ENCODE measurements at places on chromosomes 4 and X.

GRCh38 chr4:100836929-100837328, 319.1 kb upstream of the EMCN start:
- no peak for DNase-seq

GRCh38 chr4:143506031-143506430, 7.5 kb upstream of the SMARCA5 start:
- DNase-seq: no peak

GRCh38 chr4:151679231-151679630, 81.6 kb downstream of the GATB start:
- no peak for DNase-seq

DNA sequence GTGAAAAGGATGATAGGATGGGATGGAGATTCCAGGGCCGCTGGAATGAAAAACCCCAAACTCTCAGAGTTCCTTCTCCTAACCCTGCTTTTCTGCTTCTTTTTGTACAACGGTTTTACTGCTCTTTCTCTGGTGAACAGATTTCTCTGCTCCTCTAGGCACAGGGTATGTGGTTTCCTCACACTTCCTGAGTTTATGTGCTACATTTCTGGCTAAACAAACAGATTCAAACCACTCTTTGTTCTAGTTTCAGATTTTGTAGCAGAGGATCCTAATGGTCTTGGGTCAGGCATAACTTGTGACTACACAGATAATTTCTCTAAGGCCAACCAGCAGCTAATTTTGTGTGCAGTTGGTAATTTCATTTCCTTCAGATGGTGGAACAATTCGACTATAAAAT, 52.6 kb downstream of the OSTC start:
- DNase-seq: no peak

- no peak for DNase-seq
Observed at GRCh38 chrX:39534949-39535348, 562.8 kb downstream of the BCOR start.

GRCh38 chr4:111433441-111433840, 711.8 kb upstream of the FAM241A start:
- DNase-seq: no peak

GRCh38 chr4:699816-700580, 5.6 kb upstream of the PCGF3 start:
- no peak for DNase-seq

DNA sequence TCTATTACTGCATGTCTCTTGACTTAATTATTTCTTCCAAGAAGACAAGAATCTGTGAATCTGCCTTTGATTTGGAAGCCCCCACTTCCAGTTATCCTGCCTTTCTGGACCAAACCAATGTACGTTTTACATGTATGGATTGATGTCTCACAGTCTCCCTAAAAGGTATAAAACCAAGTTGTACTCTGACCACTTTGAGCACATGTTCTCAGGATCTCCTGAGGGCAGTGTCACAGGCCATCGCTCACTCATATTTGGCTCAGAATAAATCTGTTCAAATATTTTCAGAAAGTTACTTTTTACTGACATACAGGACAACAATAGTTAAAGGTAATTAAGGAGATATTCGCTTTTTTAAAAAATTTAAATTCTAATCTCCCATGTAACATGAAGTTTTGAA, 188.6 kb upstream of the CPXCR1 start:
- no peak for DNase-seq

DNA sequence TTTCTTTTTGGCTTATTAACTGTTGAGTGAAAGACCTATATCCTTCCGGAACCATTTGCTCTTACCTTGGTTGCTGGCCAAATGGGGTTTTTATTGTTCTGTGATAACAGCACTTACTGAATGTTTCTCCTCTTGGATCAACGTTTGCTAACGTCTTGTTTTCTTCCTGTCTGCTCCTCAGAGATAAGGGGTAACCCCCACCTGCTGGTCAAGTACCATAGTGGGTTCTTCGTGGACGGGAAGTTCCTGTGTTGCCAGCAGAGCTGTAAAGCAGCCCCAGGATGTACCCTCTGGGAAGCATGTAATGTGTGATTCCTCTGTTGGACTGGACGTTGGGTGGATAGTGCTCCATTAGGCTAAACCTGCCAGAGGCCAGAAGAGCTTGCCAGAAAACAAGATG, 15.3 kb downstream of the BMX start:
- DNase-seq: no peak

DNA sequence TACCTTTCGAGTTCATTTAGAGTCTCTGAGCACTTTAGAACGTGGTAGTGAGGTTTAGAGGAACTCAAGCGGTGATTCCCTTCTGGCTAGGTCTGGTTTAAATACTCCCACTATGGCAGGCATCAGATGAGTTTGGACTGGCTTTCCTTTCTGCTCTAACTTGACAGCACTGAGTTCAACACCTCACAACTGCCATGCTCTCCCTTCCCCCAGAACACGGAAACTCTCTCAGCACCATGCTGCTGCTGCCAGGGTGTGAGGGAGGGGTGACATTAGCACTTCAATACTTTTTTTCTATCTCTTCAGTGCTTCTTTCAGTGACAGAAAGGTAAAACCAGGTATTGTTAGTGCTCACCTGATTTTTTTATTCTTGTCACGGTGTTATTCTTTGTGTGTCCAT, 234.5 kb upstream of the AGTR2 start:
- DNase-seq: no peak

GRCh38 chr4:11326021-11326420, 102.7 kb downstream of the HS3ST1 start:
- DNase-seq: no peak

- no peak for DNase-seq
Observed at GRCh38 chr4:86286726-86287125, 73.1 kb downstream of the MAPK10 start.

DNA sequence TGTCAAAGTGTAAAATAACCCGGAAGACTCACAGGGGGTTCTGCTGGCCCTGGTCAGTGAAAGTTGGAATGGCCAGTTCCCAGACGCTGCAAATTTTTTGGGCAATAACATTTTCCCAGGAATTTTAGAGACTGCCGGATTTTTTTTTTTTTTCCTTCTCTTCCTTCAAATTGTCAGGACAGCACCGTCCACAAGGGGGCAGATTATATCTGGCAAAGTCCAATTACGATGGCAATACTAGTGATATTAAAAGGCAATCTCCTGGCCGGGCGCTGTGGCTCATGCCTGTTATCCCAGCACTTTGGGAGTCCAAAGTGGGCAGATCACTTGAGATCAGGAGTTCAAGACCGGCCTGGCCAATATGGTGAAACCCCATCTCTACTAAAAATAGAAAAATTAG, 20.5 kb downstream of the SLC25A5 start:
- DNase-seq: no peak

DNA sequence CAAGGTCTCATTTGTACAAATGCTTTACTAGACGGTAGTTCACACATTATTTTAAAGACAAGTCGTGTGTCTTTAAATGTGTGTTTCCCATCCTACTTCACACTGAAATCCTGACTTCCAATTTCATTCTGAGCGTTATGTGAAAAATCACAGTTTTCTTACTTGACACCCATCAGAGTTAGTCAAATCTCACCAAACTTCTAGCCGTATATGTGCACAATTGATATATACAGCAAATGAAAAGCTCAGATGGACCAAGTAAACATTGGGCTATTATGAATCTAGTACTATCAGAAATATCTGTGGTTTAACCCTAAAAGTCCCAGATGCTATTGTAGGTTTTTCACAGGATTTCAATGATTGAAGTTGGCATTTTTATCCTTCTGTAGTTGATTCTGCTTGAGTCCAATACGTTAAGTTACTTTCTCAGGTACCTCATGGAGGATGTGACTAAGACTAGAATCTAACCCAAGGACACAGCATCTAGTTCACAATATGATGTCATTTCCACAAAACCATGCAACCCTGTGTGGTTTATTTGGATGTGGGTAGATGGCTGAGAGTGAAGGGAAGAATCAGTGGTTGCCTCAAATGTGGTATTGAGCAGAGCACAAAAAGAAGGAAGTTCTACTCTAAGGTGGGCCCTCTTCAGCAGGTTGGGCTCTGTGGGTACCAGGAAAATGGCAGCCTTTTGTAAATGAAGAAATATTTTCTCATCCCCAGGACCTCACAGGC, 22.1 kb upstream of the TRIM60 start:
- DNase-seq: no peak

GRCh38 chr4:81405900-81406401, 65.8 kb downstream of the RASGEF1B start:
- DNase-seq: peak; percentile 42

DNA sequence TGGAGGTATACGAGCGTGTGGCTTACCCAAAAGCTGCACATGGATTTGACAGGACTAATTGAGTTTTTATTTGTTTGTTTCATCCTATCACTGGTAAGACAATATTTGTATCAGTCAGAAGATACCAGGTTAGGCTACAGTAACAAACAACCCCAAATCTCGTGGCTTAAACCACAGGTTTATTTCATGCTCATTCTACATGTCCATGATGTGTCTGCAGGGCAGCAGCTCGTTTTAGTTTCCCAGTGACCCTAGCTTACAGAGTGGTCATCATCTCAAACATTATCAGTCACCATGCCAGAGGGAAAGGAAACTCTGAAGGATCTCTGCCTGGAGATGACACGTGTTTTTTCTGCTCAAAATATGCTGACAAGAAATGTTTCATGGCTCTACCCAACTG, 108.3 kb downstream of the SHROOM3 start:
- no peak for DNase-seq

Data from NT2/D1 (cell line).